ENCODE measurements at places on chromosomes 6 and 20.

- DNase-seq, result peak; percentile 23
Observed at GRCh38 chr6:128057946-128058345, 157.1 kb upstream of the THEMIS start.

- no peak for DNase-seq
Observed at GRCh38 chr20:64003960-64004725, 23.2 kb downstream of the PRPF6 start.

DNA sequence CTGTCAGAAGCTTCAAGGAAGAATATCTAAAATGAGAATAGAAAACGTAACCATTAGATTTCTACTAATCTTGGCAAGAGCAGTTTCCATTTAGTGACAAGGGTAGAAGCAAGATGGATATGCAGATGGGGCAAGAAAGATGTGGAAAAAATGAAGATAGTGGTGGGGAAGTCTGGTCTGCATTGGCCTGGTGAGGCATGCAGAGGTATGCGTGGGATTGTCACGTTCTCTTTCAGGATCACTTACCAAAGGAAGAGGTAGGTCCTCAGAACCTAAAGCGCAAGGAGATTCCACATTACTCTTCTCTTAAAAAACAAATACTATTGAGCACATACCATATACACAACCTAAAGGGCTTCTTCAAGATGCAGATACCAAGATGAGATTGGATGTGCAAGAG lies 238.7 kb downstream of the UST start:
- no peak for DNase-seq

GRCh38 chr20:824490-824889 lies 9.0 kb upstream of the FAM110A start:
- no peak for DNase-seq

DNA sequence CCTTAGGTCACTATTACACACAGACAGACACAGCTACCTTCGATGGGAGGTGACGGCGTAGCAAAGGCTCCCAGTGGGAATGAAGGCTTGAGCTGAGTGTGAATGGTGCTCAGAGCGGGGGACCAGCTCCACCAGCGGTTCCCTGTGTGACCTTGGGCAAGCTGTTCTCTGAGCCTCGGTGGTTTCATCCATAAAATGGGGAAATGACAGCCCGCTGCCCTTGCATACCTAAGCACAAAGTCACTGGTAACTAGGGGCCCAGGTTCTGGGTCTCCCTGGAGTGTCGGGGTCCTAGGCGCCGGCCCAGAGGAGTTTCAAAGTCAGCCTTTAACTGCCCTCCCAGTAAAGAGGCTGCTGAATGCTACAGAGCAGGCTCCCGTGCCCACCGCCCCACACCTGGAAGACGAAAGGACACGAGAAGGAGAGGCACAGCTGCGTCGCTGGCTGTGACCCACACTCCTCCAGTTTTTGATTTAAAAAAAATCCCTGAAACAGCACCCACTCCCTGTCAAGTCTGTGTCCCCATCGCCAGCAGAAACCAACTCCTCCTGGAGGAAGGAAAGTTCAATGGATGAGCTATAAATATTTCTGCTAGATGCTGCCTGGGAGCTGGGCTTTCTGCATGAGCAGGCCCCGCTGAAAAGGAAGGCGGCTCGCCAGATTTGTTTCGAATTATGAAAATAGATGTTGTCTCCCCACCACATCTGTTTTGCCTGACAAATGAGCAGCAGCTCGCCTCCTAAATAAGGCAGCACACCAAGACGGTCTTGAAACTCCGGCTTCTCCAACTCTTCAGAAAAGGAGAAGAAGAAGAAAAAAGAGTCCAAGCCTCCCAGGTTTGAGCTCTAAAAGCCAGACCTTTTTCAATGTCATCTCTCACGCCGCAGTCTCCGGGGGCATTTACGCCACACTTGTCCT lies 27.4 kb downstream of the PMEPA1 start:
- DNase-seq, result no peak

GRCh38 chr20:1422753-1423152 lies 29.9 kb upstream of the FKBP1A start:
- DNase-seq, result no peak

GRCh38 chr6:46437671-46438221 lies 53.5 kb downstream of the RCAN2 start:
- DNase-seq, result no peak

DNA sequence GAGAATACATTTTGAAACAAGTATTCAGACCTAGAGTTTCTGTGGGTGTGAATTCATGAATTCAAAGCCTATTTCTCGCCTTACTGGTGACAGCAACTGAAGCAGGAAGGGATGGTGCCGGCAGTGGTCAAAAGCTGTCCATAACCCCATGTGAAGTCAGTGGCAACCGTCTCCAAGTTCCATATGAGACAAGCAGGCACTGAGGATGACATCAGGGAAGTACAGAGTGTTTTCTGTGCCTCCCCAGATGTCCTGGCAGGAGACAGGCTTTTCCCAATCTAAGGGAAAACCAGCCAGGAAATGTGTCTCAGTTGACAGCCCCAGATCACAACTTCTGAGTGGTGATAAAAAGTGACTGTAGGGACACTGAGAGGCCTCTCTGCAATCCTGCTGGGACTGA lies 66.6 kb downstream of the HIVEP2 start:
- DNase-seq, result no peak

DNA sequence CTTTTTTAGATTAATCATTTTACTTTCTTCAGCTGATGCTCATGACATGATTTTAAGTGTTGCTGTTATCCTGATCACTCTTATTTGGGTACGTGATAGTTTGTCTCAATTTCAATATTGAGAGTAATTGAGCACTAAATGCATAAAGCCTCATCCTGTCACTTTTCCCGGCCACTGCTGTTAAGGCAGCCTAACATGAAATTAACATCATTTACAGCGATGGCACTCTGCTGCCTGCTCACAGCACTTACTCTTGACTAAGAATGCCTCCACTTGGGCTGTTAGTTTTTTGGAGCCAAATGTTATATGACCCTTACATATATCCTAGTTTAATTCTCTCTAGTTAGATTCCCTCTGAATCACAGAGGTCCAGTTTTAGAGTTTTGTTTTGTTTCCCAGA lies 107.3 kb downstream of the SLX4IP start:
- no peak for DNase-seq

DNA sequence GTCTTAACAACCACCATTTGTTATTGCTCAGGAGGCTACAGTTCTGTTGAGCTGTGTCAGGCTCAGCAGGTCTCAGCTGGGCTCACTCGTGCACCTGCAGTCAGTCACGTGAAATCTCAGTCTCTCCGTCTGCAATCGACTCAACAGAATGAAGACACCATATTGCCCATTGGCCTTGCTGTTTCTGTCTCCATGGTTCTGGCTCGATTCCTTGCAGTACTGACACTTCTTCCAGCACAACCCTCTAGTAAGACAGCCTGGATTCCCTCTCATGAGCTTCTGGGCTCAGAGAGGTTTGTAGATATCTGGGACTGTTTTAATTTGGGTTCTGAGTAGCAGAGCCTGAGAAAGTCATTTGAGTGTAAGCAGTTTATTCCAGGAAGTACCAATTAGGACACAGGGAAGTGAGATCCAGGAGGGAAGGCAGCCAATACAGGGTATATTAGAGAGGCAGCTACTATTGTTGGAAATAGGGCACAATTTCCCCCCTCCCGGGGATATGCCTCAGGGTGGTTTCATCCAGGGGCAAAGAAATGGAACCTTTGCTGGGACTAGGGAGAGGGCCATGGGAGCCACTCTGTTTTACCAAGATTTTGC lies 87.4 kb upstream of the RALGAPA2 start:
- no peak for DNase-seq

- no peak for DNase-seq
Observed at GRCh38 chr6:154017786-154018185, 21.3 kb upstream of the OPRM1 start.

DNA sequence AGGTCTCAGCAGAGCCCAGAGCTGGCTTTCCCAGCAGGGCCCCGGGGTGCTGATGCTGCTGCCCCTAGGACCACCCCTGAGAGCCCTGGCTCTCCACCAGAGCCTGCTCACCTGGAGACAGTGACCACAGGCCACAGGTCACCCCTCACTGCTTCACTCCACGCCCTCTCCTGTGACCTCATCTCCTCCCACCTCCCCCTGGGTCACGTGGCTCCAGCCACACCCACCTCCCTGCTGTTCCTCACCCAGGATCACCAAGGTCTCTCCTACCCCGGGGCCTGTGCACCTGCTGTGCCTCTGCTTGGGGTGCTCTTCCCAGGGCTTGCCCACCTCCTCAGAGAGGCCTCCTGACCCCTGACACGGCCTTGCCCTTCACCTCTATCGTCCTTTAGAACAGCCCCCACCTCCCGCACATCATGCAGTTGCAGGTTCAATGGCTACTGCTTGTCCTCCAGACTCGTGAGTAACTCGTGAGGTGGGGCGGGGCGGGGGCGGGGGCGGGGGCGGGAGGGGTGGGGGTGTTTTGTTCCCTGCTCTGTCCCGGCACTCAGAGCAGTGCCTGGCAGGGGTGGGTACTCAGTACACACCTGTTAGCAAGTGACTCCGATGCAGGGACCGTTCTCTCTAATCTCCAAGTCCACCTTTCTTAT lies 468.0 kb downstream of the PREX1 start:
- no peak for DNase-seq

DNA sequence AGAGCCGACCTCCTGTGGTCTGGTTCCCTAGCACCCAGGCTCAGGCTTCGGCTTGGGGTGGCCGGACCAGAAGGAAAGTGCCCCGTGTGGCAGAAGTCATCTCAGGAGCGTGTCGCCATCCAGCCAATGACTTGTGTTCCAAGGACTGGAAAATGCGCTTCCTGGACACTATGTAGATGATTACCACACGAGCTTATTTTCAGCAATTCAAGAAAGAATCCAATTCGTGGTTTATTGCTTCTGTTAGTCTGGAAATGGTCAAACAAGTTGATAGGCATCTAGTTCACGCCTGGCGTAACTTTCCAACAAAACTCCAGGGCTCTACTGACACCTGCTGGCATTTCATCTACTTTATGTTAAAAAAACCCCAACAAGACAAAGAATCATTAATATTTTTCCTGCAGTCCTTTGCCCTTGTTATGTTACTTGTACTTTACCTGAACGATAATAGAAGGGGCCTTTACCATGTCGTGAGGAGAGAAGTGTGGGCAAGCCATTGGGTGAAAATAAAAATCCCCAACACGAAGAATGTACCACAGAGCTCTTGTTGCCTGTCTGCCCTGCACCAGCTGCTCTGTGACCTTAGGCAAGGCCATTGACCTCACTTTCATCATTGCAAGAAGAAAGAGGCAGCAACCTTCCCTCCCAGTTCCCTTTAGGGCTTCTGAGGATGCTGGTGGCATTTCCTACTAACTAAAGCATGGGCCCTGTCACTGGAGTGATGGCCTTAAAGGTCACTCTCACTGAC lies 154.7 kb upstream of the LAMP5 start:
- DNase-seq, result no peak

GRCh38 chr6:33757113-33757512 lies 10.4 kb upstream of the IP6K3 start:
- no peak for DNase-seq

- DNase-seq, result no peak
Observed at GRCh38 chr6:148846778-148847761, 100.2 kb downstream of the UST start.

- no peak for DNase-seq
Observed at GRCh38 chr6:47288267-47289090, 21.2 kb downstream of the TNFRSF21 start.

DNA sequence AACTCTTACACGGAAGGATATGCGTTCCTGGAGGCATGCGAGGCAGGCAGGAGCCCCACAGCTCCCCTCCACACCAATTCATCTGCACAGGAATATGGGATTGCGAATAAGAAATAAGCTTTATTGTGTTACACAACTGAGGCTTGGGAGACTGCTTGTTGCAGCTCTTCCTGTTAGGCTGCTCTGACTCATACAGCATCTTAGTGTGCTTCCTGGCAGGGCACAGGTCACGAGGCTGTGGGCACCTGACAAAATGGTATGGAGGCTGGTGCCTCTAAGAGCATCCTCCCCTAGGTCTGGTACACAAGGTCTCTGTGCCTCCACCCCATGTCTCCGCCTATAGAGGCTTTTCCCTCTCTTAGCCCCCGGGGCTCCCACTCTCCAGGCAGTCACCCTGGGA lies 6.8 kb downstream of the SLC22A3 start:
- no peak for DNase-seq

GRCh38 chr20:25199473-25200260 lies 4.2 kb downstream of the ENTPD6 start:
- DNase-seq, result no peak

- no peak for DNase-seq
Observed at GRCh38 chr20:17621229-17621968, 51.5 kb downstream of the DSTN start.

GRCh38 chr6:48535582-48536009 lies 424.6 kb upstream of the PTCHD4 start:
- no peak for DNase-seq

- no peak for DNase-seq
Observed at GRCh38 chr6:9412951-9413559, 977.7 kb upstream of the SLC35B3 start.

GRCh38 chr6:157374889-157375443 lies 6.0 kb upstream of the ZDHHC14 start:
- DNase-seq, result no peak

GRCh38 chr6:135188718-135189117 lies 7.6 kb downstream of the MYB start:
- no peak for DNase-seq

DNA sequence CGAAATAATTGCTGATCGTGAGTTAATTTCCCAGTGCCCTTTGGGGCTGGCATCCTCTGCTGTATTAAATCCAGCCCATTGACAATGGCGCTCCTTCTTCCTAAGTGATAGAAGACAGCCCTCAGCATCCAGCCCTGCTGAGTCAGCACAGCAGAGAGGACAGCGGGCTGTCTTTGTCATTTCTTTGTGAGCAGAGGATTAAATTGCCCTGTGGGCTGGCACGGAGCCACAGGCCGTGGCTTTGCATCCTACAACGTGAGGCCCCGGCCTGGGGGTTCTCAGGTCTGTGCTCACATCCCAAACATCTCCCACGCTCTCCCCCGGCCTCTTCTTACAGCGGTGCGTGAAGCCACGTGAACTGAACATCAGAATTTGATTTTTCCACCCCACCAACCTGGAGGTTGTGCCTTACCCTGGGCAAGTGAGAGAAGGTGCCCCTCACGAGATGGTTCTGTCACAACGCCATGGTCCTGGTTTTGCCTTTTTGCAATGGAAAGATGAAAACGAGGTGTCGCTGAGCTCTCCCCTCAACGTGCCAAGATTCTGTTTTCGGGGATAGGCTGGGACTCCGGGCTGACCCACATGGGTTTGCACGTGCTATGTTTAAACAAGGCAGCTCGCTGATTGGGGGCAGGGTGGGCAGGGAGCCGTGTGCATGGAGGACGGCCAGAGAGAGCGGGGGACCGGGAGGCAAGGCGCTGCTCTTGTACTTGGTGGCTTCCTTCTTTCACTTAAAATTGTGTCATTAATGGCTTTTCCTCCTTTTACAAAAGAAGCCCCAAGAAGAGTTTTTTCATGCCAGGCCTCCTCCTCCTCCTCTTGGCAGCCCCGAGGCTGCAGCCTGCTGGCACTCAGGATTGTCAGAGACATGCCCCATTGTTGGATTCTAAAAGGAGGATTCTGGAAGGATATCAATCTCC lies 19.5 kb downstream of the CDH4 start:
- no peak for DNase-seq

GRCh38 chr6:33839399-33840047 lies 35.7 kb upstream of the MLN start:
- DNase-seq, result no peak

Data from amniotic stem cell (primary cell).